ENCODE measurements at places on chromosomes 4 and X. TPM values are rescaled to one million over a fixed set of nuclear protein-coding genes. Genes with fewer than 3 reads are reported as not detected.

The ADH1A gene
- total RNA-seq: not detected

The C4orf46 gene
- total RNA-seq: 9.2 TPM

The RASGEF1B gene
- total RNA-seq: 1.1 TPM

The USP17L21 gene
- not detected for total RNA-seq

The PCYT1B gene
- total RNA-seq: 0.76 TPM

Data from smooth muscle cell of the pulmonary artery (primary cell).